CD4-positive, alpha-beta T cell treated with Interleukin-6 at 100 ng/mL for 8 hours (primary cell): ENCODE measurements at places on chromosomes 1 and 21.

GRCh38 chr21:19776076-19776475 lies 1222.1 kb upstream of the NCAM2 start:
- DNase-seq = no peak

- peak; percentile 10 for DNase-seq
Measured at GRCh38 chr1:63773815-63774616, at the start of gene ROR1. Gene ROR1 (plus strand): TSS chr1:63774017.

DNA sequence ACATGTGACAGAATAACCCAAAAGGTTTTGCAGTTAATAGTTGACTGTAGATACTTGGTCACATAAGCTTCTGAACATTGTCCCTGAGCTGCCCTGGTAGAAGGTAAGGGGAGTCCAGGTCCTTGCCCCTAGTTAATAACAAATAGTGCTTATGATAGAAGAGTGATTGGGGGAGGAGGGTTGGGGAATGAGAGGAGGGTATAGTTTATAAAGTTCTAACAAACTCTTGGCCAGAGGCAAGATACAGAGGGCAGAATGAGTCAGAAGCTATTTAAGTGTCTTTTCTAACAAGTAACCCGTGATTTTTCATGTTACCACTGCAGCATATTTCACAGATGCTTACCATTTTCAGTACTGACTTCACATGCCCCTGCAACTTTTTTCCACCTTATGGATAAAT lies 26.7 kb upstream of the MYOCOS start:
- DNase-seq = no peak

- no peak for DNase-seq
Measured at GRCh38 chr1:63276624-63277023, 45.7 kb upstream of the FOXD3 start.

DNA sequence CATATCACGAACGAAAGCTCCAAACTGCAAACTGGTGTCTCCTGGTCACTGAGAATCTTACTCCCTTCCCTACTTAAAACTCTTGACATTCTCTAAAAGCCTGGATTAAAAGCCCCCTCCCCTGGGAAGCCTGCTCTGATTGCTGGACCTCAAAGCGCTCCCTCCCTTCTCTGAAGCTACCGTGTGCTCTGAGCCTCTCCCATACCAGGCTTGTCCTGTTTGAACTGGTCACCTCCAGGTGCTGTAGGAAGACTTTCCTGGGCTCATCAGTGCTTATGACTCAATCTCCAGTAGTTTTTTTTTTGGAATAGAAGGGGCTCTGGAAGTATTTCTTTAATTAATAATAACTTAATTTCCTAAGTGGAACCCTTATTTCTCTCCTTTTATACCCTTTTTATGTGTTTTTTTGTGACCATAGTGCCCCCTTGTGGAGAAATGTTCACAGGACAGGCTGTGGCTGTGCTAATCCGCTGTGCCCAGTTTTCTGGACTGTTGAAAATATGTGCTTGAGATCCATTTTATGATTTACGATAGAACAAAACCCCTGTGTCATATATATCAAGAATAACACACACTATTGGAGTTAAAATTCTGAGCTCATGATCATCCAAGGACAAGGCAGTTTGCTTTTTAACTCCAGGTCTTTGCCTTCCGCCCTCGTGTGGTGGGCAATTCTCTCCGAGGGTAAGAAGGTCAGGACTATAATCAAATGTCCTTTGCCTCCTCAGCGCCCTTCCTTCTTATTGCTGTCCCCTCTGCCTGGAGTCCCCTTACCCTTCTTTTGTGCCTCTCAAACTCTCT lies 16.9 kb downstream of the MTARC1 start:
- DNase-seq = no peak

DNA sequence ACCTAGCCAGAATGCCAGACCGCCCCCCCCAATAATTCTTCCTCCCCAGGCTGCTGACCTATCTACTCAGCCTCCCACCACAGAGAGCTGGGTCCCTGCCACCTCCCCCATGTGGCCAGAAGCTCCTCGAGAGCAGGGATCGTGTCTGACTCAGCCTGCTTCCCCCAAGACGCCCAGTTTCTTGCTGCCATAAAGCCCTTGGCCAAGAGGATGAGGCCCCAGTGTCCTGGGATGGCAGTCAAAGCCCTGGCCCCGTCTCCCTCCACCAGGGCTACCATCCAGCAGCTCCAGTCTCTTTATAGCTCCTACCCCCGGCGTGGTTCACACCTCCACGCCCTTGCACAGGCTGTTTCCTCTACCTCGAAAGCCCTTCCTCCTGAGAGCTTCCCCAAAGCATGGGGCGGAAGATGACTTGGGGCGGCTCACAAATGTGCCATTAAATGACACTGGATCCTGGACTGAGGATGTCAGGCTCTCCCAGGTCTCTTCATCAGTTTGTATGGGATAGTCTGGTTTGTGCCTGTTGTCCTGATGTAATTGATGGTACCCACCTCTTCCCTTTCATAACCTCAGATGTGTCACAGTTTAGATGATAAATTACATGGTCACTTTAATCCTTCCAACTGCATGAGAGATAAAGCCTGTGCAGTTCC lies 13.2 kb downstream of the ADGRB2 start:
- peak; percentile 27 for DNase-seq

- no peak for DNase-seq
Measured at GRCh38 chr1:199857516-199857915, 170.0 kb upstream of the NR5A2 start.

DNA sequence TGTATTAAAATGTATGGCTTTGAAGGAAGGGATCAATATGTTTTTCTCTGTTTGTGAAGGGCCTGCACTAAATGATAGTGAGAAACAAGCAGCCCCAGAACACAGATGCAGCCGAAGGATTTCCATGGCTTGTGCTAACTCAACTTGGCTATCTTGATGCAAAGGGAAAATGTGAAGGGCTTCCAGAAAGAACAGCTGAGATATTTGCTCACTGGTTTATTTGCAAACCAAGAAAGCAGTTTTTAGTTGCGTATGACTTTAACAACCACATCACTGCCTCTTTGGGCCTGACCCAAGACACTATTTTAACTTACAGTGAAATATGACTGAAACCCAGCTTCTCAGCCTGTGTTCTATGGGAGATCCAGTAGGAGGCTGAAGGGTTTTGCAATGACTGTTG lies 369.9 kb downstream of the SETD4 start:
- no peak for DNase-seq

DNA sequence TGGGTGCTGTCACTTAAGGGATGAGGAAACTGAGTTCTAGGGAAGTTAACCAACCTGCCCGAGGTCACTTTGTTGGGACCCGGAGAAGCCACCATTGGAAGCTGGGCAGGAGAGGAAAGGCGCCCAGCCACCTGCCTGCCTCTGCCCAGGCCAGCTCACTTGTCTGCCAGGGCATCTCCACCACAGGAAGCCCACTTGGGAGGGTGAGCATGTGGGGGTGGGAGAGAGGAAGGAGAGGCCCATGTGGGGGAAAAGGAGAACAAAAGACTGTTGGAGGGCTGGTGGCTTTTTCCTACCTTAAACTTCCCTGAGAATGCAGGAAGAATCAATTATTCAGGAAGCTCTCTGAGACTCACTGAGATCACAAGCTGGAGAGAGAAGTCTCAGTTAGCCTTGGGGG lies 43.8 kb upstream of the SELENON start:
- DNase-seq = no peak

GRCh38 chr1:8211883-8212579 lies 105.9 kb upstream of the SLC45A1 start:
- no peak for DNase-seq

DNA sequence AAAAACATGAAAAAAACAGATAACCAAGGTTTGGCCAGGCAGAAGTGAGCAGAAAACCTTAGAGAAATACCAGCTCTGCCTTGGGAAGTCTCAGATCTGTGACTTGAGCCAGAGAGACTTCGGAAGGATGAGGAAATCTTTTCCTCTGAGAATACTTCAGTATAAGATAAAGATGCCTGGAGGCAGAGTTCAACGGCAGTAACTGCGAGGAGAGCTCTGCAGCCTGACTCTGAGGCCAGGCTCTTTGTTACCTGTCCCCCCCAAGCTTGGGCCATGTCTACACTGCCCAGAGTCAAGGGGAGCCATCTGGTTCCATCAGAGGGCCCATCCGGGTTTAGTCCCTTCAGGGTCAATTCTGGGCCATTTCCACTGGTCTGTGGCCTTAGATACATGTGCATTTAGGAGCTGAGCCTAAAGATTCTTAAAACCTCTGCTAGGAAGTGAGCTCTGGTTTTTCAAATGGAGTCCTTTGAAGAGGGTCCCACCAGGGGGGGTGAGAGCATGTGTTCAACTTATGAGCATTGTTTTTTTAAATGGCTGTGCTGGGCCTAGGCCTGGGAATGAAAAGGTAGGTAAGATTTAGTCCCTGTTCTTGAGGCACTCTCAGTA lies 8.7 kb downstream of the KIRREL1 start:
- DNase-seq = no peak

DNA sequence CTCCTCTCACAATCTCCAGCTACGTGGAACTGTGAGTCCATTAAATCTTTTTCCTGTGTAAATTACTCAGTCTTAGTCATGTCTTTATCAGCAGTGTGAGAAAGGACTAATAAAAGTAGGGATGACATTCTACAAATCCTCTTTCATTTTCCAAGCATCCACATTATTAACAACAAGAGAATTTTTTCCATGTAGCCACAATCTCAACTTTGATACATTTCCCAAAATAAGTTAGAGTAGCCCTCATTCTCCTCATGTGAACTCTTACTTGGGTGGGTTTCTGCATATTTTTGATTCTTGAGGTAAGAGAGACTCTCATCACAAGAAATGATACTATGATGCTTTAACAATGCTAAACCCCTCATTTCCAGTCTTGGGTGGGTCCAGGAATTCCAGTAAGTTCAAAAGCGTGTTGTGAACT lies 52.8 kb downstream of the TNFSF18 start:
- no peak for DNase-seq

DNA sequence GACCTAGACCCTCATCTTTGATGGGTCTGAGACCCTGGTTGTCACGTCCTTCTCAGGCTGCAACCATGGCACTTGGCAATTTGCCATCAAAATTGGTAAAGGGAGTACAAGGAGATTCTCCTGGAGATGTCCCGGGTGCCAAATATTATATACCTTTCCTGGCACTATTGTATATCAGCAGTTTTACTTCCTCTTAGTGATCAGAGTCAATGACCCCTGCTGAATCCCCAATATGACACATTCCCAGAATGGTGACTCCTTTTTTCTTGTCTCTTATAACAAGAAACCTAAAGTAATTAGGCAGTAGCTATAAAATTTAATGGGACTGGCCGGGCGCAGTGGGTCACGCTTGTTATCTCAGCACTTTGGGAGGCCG lies 39.6 kb upstream of the CDC42BPA start:
- no peak for DNase-seq

DNA sequence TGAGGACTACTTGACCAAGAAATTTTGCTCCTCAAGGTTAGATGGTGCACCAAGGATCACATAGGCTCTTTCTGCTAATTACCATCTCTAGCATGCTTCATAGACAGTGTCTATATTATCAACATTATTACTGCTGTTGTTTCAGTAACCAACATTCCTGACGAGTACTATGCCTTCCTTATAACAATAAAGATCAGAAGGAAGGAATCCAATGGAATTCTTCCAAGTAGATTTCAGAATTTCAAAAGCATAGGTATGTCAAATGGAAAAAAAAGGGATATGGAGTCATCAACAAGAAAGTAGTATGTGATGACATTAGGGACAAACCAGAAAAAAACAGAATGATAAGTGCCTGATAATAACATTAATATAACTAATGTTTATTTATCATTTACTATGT lies 39.6 kb upstream of the LPGAT1 start:
- DNase-seq = no peak

GRCh38 chr1:25568834-25569596 lies 25.6 kb downstream of the LDLRAP1 start:
- DNase-seq = no peak

GRCh38 chr1:5264476-5264875 lies 610.1 kb downstream of the AJAP1 start:
- no peak for DNase-seq

GRCh38 chr1:101408212-101409042 lies 171.6 kb downstream of the S1PR1 start:
- no peak for DNase-seq

DNA sequence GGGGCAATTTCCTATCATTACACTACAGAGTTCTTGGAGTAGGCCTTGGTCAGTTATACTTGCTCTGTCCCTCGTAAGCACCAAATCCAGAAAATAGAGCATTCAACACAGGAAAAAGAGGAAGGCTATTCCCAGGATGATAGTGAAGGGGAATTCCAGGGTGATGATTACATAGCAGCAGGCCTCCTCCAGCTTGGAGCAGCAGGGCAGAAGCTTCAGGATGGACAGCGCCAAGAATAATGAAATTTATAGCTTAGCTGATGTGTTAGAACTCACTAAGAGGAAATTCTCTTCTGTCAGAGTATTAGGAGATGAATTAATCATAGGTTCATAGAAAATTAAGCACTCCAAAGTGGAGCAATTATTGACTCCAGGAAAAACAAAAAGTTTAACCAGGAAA lies 10.8 kb upstream of the SMAP2 start:
- DNase-seq = no peak

- DNase-seq = no peak
Measured at GRCh38 chr1:92995441-92996430, 34.5 kb upstream of the DIPK1A start.

DNA sequence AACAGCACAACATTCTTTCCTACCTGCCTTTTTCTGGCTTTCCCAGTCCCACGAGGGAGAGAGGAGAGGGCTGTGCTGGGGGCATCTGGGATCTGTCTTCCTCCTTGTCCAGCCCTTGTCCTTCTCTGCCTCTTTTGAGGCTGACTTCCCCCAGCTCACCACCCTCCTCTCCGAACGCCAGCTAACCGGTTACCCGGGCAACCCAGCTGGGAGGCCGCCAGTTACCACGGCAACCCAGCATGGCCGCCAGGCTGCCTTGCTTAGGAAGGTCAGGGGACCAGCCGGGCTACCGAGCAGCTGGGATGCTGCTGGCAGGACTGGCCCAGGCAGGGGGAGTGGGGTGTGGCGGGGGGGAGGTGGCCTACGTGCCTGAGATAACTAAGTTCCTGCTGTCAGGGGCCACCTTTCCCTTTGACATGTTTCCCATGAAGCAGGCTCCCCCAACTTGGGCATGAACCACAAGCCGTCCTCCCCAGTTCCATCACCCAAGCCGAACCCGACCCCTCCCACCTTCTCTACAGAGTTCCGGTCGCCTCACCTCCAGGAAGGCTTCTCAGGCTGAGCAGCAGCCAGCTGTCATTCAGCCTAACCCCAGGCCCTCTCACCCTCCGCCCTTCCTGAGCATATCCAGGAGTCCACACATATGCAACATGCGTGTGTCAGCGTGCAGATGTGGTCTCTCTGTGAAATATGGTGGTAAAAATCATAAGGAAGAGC lies 8.7 kb downstream of the PLEKHA6 start:
- DNase-seq = no peak

- DNase-seq = no peak
Measured at GRCh38 chr1:12479311-12479710, 138.7 kb downstream of the DHRS3 start.

DNA sequence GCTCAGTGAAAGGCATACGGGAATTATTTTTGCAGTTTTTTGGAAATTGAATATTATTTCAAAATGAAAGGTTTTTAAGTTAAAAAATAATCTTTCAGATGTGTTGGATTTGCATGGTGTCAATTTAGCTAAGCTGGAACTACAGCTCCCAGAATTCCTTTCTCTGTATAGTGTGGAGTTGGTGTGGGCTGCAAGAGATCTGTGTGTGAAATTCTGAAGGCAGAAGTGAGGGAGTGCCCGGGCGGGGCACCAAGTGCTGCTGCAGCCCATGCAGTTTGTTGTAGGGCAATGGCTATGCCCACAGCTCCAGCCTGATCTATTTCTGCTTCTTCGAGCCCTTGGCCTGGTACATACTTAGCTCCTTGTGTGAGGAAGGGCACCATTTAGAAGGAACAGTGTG lies 60.5 kb upstream of the CSF1 start:
- no peak for DNase-seq

GRCh38 chr1:4754816-4755215 lies 100.4 kb downstream of the AJAP1 start:
- DNase-seq = no peak

GRCh38 chr1:118116401-118116800 lies 68.6 kb downstream of the SPAG17 start:
- no peak for DNase-seq
